ENCODE measurements at places on chromosomes 2 and 18.

GRCh38 chr18:58611395-58612131 lies 17.3 kb downstream of the ALPK2 start:
- no peak for DNase-seq

DNA sequence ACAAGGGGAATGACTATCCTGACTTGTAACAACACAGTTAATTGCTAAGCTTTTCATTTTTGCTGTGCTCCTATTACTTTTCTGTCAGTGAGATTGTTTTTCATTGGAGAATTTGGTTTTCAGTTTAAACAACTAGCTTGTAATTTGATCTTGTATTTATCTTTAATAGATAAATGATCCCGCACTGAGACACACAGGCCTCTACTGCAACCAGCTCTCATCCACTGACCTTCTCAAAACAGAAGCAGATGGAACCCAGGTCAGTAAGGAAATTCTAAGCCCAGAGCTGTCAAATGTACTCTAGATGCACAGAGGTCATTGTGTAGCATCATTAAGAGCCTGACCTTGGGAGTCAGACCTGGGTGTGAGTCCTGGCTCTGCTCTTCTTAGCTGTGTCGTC lies 30.7 kb downstream of the PTRHD1 start:
- no peak for DNase-seq

- DNase-seq = no peak
Observed at GRCh38 chr2:35960596-35960995, 395.0 kb upstream of the CRIM1 start.

GRCh38 chr2:168064011-168064998 lies 183.1 kb downstream of the STK39 start:
- DNase-seq = no peak

GRCh38 chr2:218810256-218810655 lies 21.3 kb downstream of the PRKAG3 start:
- no peak for DNase-seq

DNA sequence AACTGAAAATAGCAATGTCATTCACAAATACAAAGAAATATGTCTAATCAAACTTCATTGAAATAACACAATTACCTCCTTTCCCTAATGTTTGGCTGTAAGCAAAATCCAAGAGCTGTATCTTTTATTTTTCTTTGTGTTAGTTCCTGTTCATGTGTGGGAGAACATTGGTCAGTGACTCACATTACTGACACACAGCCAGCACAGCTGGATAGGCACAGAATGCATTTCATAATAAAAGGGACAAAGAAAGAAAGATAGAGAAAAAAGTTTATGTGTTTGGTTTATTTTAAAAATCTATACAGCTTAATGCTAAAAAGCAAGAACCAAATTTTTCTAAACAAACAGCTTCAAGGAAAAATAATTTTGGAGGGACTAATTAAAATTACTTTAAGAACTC lies 185.6 kb upstream of the COL3A1 start:
- no peak for DNase-seq

DNA sequence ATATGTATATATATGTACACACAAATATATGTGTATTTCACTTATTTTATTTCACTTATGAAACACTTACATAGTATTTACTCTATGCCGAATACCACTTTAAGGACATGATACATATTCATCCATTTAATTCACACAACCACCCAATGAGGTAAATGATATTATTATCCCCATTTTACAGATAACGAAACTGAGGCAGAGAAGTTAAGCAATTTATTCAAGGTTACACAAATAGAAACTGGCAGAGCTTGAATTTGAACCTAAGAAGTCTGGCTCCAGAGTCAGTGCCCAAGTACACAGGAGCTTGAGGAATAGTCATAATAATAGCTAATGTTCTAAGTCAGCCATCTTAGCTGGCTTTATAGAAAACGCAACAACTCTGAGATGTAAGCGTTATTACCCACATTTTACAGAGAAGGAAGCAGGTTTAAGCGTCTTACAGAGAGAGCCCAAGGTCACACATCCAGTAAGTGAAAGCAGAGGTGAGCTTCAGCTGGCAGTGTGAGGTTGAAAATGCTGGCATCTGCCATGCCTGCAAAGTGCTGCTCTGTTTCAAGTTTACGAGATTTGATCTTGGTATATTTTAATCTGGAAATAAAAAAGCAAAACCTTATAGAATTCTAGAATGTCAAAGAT lies 326.9 kb downstream of the LPIN1 start:
- DNase-seq = no peak

- peak; percentile 69 for DNase-seq
Observed at GRCh38 chr2:165874445-165875039, 79.0 kb downstream of the TTC21B start.

GRCh38 chr18:36086186-36086585 lies 18.8 kb upstream of the RPRD1A start:
- no peak for DNase-seq

- no peak for DNase-seq
Observed at GRCh38 chr18:46414863-46415262, 242.2 kb downstream of the LOXHD1 start.

- DNase-seq = no peak
Observed at GRCh38 chr18:59468821-59469220, 109.8 kb upstream of the LMAN1 start.

All from CD4-positive, alpha-beta T cell treated with Interleukin-4 for 4 hours (primary cell).